SJSA1 (cell line): ENCODE measurements at places on chromosomes 12 and 14.

DNA sequence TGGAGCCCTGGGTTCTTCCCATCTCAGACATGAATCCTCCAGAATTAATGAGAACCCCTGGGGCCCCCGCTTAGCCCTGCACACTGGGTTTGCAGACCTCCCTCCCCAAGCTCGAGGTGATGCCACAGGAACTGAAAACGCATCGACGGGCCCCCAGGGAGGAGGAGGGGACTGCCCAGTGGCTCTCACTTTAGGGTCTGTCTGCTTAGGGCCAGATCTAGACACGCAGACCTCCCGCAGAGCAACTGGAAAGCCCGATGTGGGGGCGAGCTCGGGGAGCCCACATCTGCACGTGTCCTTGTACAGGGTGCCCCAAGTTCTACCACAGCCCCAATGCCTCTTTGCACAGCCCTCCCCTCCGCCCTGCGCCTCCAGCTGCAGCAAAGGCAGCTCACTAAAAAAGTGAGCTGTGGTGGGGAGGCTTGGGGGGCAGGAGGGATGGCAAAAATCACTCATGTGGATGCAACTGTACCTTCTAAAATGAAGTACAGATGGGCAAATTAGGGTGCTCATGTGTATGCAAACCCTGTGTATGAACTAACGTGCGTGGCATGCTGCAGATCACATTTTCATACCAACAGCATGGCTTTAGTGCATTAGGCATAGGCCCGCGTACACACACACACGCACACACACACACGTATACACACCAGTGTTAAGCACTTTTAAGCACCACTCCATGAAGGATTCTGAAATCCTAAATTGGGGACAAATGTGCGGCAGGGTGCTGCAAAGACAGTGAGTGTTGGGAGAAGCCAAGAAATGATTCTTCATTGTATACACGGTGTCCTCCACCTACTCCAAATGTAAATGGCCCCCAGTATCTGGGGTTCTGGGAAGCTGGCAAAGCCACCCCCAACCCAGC lies 99.9 kb upstream of the MAP1LC3B2 start:
- no peak for DNase-seq

DNA sequence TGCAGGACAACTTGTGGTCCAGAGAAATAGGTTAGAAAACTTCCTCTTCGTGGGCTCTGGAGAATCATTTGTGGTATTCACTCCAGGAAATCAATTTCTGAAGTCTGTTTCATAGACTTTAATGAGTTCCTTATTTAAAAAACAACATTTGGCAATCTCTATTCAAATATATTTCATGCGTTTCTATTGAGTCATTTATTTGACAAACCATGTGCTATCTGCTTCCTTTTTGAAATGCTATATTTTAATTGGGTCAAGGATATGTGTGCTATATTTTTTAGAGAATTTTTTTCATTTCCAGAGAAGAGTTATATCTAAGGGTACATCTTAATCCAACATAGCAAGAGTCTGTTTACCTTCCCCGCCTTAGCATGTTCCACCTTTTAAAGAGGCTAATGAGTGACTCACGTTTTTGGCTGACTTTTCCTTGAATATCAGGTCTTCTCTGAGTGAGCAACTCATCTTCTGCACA lies 252.4 kb upstream of the EGLN3 start:
- DNase-seq, result no peak

- no peak for DNase-seq
Observed at GRCh38 chr14:95679148-95679815, 6.9 kb upstream of the TCL1B start.

DNA sequence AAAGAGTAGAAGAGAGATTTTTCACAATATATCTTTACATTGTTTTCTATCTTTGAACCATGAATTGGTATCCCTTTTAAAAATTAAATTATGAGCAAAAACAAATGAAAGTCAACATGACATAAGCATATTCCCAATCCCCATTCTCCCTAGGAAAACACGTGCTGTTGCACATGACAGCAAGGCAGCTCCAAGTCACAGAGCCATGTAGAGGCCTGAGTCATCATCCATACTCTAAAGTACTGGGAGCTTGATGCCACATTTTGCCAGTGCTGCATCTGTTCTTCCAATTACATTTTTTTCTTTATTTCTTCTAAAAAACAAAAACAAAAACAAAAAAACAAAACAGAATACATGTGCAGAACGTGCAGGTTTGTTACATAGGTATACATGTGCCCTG lies 115.2 kb downstream of the ITPR2 start:
- DNase-seq, result no peak

DNA sequence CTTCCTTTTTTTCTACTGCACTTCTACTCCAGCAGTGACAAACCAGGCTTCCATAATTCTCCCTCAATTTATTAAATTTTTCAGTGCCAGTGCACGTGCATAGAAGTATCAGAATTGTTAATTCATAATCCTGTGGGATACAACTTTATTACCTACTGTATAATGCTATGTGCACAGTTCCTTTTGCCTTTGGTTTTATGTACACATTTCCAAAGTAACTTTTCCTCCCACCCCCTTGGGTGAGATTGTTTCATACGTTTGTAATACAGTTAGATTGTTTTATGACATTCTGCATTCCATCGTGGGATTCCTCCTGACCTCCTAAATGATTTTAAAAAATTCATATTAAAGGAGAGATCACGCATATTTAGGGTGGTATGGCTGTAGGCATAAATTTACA lies 128.1 kb downstream of the TTC6 start:
- DNase-seq, result no peak

DNA sequence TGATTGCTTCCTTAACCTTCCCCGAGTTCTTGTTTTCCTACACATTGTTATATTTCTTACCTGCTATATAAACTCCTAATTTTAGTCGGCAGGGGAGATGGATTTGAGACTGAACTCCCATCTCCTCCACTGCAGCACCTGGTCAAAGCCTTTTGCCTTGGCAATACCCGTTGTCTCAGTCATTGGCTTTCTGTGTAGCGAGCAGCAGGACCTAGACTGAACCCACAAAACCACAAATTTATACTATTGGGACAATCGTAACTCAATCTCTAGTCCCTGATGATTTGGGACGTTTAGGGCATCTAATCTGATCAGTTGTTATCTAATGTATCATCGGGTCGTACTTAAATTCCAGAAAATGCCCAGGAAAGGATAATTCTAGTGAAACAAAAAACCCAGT lies 37.8 kb upstream of the BAZ1A start:
- DNase-seq, result no peak

DNA sequence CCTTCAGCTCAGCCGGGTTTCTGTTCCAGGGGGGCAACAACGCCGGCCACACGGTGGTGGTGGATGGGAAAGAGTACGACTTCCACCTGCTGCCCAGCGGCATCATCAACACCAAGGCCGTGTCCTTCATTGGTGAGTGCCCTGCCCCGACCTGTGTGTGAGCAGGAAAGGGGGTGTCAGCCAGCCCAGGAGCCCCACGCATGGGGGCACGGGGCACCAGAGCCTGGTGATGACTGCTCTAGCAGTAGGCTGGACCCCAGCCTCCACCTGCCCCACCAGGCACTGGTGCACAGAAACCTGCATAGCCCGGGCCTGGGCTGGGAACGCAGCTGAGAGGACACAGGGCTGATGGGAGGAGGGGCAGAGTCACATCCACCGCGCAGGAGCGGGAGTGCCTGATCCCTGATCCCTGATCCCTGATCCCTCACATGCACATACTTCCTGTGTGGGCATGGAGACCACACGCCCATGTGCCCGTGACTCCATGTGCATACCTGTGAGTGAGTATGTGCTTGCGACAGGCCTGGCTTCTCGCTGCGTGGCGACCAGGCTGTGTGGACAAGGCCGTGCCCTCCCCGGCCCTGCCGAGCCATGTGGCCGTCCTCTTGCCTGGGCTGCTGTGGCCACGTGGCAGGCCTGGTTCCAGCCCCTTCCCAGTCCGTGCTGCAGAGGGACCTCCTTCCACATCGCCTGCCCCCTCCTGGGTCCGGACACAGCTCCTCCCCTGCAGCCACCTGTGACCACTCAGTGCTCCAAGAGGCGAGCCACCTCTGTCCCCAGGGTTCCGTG lies 11.2 kb downstream of the ADSS1 start:
- DNase-seq, result no peak

GRCh38 chr14:24607635-24608514 lies 1.6 kb downstream of the GZMH start:
- no peak for DNase-seq

GRCh38 chr12:93091886-93092648 lies 163.0 kb upstream of the EEA1 start:
- DNase-seq, result no peak

- DNase-seq, result no peak
Observed at GRCh38 chr12:11568762-11569478, 80.6 kb upstream of the ETV6 start.

DNA sequence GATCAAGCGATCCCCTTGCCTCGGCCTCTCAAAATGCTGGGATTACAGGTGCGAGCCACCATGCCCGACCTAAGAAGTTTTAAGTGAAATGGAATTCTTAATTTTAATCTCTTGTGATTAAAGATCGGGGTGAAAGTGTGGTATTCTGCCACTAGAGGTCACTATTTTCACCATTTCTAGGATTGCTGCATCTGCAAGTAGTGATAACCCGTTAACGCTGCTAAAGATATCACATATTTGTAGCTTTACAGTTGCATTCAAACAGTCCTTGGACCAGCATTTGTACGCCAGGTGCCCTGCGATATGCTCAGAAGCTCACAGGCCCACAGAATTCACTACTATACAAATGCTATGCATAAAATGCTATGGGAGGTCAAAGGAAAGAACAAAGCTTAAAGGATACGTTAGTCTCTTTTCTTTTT lies 19.3 kb downstream of the CCDC62 start:
- DNase-seq, result peak; percentile 34

DNA sequence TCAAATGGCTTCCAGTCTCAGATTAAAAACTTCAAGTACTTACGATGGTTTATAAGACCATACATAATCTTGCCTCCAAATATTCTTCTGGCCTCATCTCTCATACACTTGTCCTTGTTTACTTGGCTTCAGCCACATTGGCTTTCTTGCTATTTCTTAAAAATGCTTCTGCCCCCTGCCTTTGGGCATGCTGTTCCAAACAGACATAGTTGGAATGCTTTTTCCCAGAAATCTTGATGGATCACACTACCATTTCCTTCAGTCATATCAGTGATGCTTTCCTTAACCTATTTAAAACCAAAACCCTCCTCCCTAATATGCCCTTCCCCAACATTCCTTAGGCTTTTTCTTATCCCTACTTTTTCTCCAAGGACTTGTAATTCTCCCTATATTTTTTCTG lies 74.4 kb upstream of the PAWR start:
- DNase-seq, result no peak

DNA sequence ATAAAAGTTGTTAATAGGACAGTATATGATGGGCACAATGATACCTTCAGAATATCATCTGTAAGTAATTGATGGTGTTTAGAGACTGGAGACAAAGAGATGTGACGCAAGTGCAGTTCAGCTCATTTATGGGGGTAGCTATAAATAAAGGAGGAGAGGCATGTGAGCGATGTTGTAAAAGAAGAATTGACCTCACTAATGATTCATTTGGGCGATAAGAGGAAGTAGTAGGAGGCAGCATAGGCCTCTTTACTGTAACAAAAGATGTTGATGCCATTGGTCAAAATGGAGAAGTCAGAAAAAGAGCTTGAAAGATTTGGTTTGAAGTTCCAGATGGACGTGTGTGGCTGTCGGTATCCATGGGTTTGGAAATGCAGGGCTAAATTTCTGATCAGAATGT lies 70.0 kb downstream of the FLRT2 start:
- no peak for DNase-seq

DNA sequence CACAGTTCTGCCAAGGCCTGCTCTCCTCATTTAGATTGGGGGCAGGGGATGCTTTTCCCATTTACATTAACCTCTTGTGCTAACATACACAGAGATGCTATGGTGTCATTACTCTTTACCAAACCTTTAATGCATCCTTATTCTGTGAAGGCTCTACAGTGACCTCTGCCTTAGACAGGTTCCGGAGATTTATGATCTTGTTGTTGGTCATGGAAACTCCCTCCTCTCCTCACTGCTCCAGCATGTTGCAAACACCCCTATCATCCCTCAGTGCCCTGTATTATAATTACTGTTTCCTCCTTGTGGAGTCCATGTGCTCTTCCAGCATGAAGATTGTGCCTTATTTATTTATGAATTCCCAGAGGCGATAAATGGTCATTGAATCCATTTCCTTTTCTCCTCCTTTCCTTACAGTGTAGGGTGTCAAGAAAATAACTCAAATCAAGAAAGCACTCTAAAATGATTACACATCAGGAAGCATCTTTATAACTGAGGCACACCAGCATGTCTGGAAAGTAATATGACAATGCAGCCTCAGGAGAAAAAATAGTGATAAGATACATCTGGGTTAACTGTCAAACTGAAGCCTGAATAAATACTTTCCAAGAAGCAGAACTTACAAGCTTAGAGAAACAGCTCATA lies 37.8 kb downstream of the RTN1 start:
- DNase-seq, result no peak

DNA sequence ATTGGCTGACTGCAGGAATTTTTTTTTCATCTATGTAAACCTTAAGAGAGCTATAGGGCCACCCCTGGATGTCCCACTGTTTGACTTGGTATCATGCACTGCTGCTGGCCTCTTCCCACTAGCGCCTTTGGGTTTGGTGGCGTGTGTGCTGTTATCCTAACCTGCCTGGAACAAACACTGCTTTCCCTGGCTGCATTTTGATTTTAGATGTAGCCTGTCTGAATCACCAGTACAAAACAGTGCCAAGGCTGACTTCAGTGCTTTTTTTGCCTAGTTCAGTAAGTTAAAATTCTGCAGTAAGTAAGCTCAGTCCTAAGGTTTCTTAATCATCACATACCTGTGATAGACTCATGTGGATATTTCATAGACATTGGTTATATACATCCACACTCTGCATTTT lies 99.2 kb downstream of the EML1 start:
- no peak for DNase-seq
